ENCODE measurements at places on chromosomes 16 and 17.

DNA sequence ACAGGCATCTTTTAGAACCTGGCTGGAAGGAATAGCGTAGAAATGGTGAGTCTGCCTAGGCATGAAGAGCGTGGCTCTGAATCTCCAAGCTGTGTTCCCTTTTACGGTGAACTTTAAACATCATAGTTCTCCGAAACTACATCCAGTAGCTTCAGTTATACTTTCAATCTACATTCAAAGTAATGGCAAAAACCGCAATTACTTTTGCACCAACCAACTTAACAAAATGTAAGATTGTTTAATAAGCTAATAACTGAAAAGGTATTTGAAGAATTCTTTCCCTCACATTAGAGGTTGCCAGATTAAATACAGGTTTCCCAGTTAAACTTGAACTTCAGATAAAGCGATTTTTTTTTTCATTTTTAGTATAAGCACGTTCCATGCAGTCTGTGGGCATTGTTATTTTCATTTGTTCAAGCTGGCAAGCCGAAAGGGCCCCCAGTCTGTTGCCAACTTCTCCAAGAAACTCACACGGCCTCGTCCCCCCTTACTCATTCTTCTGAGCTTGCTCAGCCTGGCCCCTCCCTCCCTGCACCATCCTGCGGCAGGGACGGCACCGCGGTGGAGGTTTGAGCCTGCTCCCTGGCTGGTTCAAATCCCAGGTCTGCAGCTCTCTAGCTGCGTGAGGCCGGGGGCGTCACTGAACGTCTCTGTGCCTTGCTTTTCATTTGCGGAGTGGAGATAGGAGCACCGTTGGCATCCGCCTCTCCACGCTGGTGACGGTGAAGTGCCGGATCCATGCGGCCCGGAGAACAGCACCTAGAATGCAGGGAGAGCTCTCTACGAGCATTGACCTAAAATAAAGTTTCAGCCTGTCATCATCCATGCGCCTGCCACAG lies 3.5 kb upstream of the MTHFSD start:
- DNase-seq, result no peak

DNA sequence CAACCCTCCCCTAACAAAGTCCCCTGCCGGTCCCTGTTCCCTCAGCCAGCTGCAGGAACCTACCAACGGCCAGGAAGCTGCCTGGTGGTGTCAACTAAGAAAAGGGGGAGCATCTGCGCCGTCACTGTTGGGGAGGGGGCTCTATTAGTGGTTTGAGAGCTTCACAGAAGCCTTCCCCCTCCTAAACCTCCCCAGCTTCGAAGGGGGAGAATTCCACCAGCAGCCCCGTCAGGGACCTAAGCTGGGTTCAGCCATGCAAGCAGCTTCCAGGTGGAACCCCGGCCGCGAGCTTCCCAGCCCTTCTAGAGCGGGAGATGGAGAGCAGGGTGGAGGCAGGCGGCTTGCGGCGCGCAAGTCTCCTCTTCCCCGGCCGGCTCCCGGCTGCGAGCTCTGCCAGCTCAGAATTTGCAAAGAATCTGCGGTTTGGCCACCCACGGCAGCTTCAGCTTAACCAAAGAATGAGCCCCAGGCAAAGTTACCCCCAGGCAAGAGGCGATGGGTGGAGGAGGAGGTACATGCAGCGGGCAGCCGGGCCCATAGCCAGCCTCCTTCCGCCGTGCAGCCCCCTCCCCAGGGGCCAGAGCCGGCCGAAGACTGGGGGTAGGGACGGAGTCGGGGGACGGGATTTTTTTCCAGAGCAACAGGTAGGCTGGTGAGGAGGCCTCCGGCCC lies 33.7 kb downstream of the DDX19A start:
- DNase-seq, result peak; percentile 56

- no peak for DNase-seq
Observed at GRCh38 chr16:56111100-56111499, 80.2 kb upstream of the GNAO1 start.

DNA sequence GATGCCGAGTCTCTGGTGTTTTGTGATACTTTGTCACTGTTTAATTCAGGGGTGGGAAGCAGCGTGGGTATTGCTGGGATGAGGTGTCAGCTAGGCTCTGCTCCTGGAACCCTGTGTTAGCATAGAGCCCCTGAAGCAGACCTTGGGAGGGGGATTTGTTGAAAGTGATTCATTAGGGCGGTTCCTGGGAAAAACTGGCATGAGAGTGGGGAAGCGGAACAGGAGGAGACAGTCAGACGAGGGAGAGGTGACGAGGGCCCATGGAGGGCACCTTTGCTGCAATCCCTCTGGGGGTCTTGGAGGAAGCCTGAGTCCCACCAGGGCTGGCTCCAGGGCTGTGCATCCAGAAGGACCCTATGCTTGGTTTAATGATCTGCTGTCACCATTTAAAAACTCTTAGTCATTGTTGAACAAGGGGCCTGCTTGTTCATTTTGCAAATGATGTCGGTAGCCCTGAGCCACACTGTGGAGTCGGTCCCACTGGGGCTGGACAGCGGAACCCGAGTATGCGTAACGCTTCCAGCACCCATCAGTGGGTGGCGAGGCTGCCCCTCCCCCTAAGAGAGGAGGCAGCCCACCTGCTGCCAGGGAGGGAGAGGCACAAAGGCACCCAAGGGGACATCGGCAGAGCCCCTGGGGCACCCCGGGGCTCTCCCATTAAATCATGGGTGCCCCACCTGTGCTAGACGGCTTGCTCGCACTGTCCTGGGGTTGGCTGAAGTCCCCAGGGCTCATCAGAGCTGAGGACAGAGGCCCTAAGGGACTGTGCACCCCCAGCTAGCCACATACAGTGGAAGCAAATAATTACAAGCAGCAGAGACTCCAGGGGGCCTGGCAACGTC lies 35.4 kb downstream of the WFDC1 start:
- DNase-seq, result no peak

DNA sequence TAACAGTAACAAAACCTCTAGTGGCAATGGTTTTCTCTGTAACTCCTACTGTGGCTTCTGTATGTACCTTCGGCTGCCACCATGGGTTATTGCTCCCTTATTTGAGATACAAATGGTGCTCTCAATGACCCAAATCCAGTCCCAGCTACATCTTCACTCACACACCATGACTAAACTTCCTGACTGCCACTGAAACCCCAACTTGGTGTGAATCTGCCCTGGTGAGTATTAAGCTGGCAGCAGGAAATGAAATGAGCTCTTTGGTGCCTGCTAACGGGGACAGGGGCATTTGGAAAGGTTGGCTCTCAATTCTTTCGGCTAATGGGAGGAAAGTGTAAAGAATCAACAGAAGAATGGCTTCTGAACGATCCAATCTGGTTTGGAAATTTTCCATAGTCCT lies 7.5 kb upstream of the SLC35B1 start:
- DNase-seq, result no peak

DNA sequence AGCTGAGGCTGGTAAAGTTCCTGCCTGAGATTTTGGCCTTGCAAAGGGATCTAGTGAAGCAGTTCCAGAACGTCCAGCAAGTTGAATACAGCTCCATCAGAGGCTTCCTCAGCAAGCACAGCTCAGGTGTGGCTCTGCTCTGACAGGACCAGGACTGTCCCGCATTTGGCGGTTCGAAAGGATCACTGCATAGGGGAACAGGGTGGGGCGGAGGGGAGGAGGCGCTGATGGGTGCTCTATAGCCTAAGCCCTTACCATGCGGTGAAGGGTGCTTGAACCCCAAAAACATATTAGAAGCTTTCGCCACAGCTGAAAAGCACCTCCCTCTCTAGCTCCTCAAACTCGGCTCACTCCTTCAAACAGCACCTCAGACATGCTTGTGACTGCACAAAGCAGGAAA lies 29.9 kb upstream of the ENDOV start:
- DNase-seq, result no peak

GRCh38 chr17:75524970-75525805 lies at the start of gene LLGL2:
Gene LLGL2, plus strand, starts transcription at chr17:75525697. Its CDS starts 17,730 bp downstream, at chr17:75543427.
- DNase-seq, result peak; percentile 57

GRCh38 chr16:73713778-73714495 lies 582.7 kb upstream of the PSMD7 start:
- DNase-seq, result no peak

DNA sequence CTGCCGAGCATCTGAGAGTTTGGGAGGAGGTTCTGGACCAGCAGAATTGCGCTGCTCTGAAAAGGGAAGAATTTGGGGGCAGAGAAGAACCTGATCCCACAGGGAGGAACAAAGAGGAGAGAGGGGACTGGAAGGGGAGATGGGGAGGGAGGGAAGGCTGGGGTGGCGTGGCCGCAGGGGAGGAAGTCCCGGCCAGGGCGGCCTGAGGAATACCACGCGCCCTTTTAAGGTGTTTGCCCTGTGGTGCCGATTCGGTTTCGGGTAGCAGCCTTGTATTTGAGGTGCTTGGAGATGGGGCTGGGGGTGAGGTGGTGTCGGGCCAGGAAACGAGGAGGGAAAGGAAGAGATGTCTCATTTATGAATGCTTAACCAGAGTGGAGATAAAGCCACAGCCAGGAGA lies 51.3 kb downstream of the AKAP1 start:
- no peak for DNase-seq

GRCh38 chr16:14650629-14651028 lies 17.9 kb downstream of the BFAR start:
- no peak for DNase-seq

DNA sequence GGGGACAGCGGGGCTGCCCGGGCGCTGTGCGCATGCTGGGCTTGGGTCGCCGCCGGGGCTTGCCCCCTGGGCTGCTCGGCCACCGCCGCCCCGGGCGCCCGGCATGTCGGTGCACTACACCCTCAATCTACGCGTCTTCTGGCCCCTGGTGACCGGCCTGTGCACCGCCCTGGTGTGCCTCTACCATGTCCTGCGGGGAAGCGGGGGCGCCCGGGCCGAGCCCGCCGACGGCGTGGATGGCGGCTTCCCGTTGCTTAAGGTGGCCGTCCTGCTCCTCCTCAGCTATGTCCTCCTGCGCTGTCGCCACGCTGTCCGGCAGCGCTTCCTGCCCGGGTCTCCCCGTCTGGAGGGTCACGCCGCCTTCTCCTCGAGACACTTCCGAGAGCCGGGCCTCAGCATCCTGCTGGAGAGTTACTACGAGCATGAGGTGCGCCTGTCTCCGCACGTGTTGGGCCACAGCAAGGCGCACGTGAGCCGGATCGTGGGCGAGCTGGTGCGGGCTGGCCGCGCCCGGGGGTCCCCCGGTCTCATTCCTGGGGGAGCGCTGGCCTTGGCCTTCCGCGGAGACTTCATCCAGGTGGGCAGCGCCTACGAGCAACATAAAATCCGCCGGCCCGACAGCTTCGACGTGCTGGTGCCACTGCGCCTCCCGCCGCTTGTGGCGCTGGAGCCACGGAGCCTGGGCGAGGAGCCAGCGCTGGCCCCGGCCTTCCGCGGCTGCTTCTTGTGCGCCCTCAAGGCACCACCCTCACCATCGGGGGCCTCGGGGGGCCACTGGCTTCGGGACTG lies 789 bp downstream of the ITPRIPL2 start:
- peak; percentile 32 for DNase-seq

GRCh38 chr16:2687531-2688308 lies 5.4 kb downstream of the KCTD5 start:
- DNase-seq, result no peak

DNA sequence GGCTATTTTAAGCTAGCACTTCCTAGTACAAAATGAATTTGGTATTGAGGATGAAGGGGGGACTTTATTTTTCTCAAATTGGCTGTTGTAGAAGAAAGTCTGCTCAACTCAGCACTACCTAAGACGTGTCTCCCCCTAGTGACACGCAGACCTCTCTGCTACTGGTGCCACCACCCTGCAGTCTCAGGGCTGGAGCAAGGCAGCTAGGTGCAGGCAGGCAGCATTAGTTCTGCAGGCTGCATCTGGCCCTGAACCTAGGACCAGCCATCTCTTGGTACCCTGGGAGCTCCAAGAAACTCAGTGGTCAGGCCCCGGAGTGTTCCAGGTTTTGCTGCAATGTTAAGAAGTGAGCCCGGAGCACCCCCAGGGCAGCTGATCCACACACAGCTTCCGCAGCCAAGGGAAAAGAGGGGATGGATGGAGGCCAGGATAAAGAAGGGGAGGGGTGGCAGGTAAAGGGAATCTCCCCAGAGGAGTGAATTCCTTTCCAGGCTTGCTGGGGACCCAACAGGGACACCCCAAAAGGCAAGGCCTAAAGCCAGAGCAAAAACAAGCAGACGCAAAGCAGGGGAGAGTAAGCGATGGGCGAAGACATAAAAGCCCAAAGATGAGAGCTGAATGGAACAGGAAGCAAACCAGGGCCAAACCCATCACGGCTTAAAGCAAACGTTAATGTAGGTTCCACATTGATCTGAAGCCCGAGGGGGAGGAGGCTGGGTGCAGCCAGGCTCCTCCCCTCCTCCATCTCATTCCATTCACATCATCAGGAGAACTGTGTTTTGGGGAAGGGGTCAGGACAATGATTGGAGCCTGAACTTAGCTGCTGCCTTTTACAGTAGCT lies 200.5 kb downstream of the ZFHX3 start:
- no peak for DNase-seq

GRCh38 chr16:19238406-19238805 lies 47.1 kb upstream of the CLEC19A start:
- DNase-seq, result no peak

GRCh38 chr17:82876149-82876548 lies 36.3 kb upstream of the ZNF750 start:
- peak; percentile 43 for DNase-seq

GRCh38 chr16:14289692-14290340 lies 218.7 kb downstream of the MRTFB start:
- peak; percentile 35 for DNase-seq

DNA sequence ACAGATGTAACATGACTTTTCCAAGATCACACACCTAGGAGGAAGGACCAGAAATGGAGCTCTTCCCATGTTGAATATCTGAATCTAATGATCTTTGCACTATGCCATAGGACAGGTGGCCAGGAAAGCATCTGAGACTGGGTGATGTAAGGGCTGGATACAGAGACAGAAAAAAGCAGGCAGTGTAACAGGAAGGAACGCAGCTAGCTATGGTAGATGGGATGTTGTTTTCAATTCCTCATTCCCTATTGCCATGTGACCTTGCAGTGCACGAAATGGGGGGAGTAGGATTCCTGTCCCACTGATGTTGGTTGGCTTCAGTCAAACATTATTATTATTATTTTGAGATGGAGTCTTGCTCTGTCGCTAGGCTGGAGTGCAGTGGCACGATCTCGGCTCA lies 3.7 kb upstream of the NPIPB15 start:
- peak; percentile 11 for DNase-seq

- peak; percentile 74 for DNase-seq
Observed at GRCh38 chr17:43645765-43646481, 15.8 kb downstream of the MEOX1 start.

GRCh38 chr17:61556224-61557188 lies 34.5 kb downstream of the NACA2 start:
- DNase-seq, result no peak

Measured in inflammatory macrophage (primary cell).